ENCODE measurements at places on chromosomes 7 and 10. TPM values are rescaled to one million over a fixed set of nuclear protein-coding genes. Genes with fewer than 3 reads are reported as not detected.

GCK gene
- total RNA-seq, result 1.2 TPM

COMTD1 gene
- 13.7 TPM for total RNA-seq

MRC1 gene
- 1.3 TPM for total RNA-seq

TRIM74 gene
- 9.1 TPM for total RNA-seq

ZNF804B gene
- not detected for total RNA-seq

NME8 gene
- not detected for total RNA-seq

BAMBI gene
- not detected for total RNA-seq

GPR37 gene
- not detected for total RNA-seq

STEAP2 gene
- not detected for total RNA-seq

Measured in naive thymus-derived CD8-positive, alpha-beta T cell (primary cell).